ENCODE measurements at places on chromosomes 1 and 21.

DNA sequence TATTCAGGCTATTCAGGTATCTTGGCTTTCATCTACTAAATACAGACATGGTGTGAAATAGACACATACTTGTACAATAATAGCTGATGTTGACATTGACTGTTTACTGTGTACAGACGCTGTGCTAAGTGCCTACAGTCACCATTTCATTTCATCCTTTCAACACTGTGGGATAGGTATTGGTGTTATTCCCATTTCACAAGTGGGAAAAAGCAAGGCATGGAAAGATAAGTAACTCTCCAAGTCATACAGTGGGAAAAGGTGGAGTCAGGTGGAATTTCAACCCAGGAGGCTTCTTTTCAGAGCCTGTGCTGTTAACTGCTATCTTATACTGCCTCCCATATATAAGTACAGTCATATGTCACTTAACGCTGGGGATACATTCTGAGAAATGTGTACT, 49.6 kb upstream of the ATP1A1 start:
- no peak for DNase-seq

GRCh38 chr1:71649608-71650007, 568.8 kb upstream of the ZRANB2 start:
- DNase-seq: no peak

- DNase-seq: no peak
These were observed at the start of gene C1orf226 for GRCh38 chr1:162381383-162381782. TSS of gene C1orf226 (plus strand) at chr1:162381728. CDS start at chr1:162381902, 174 bp downstream.

GRCh38 chr1:203278885-203279406, 26.4 kb upstream of the BTG2 start:
- DNase-seq: no peak

- DNase-seq: no peak
These were observed 26.1 kb downstream of the SYF2 start for GRCh38 chr1:25206201-25206600.

GRCh38 chr1:204493145-204493983, 1.2 kb downstream of the PIK3C2B start:
- peak; percentile 30 for DNase-seq

GRCh38 chr1:3208819-3209200, 139.8 kb downstream of the PRDM16 start:
- DNase-seq: no peak

- no peak for DNase-seq
These were observed 12.9 kb upstream of the LEMD1 start for GRCh38 chr1:205434738-205435137.

DNA sequence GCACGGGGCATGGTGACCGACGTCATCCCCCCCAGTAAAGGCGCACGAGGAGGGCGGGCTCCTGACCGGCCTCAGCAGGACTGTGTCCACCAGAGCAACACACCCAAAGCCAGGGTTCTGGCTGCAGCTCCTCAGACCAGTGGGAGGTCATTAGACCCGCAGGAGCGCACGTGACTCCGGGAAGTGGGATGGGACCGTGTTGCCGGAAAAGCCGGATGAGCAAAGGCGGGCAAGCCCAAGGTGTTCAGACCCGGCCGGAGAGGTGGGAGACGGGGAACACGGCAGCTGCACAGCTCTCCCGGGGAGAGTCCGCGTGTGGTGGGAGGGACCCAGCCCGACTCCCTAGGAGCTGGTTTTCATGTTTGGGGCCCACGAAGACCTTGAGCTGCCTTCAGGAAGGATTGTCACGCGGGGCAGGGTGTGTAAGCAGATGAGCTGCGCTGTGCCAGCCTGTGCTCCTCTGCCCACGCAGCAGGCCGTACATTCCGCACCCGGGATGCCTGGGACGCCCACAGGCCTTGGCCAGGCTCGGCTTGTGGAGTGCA, 20.6 kb upstream of the TRAPPC10 start:
- no peak for DNase-seq

- DNase-seq: peak; percentile 12
These were observed 101.2 kb upstream of the COL6A1 start for GRCh38 chr21:45880097-45881068.

GRCh38 chr1:243646841-243647240, 203.2 kb downstream of the AKT3 start:
- no peak for DNase-seq

GRCh38 chr1:145960468-145961108, 2.8 kb upstream of the LIX1L start:
- DNase-seq: no peak

- no peak for DNase-seq
These were observed 62.7 kb upstream of the IPO9 start for GRCh38 chr1:201766131-201766866.

- no peak for DNase-seq
These were observed 8.3 kb upstream of the TNFRSF9 start for GRCh38 chr1:7948960-7949359.

GRCh38 chr1:93671099-93671621, 10.5 kb downstream of the BCAR3 start:
- DNase-seq: no peak

DNA sequence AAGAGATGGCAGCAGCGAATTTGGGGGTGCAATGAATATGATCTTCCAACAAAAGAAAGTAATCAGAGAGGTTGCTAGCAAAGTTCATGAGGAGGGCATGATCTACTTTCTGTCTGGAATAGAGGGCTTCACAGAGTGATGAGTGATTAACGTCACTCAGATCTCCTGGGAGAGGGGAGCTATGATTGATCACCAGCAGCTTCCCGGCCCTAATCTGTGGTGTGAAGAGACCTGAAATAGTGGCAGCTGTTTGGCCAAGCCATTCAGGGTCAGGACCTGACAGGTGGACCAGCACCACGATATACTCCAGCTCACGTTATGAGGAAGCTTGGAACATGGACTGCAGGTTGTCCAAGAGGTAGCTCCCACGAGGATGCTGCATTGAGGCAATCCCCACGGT, 19.9 kb upstream of the TMEM183A start:
- DNase-seq: no peak

DNA sequence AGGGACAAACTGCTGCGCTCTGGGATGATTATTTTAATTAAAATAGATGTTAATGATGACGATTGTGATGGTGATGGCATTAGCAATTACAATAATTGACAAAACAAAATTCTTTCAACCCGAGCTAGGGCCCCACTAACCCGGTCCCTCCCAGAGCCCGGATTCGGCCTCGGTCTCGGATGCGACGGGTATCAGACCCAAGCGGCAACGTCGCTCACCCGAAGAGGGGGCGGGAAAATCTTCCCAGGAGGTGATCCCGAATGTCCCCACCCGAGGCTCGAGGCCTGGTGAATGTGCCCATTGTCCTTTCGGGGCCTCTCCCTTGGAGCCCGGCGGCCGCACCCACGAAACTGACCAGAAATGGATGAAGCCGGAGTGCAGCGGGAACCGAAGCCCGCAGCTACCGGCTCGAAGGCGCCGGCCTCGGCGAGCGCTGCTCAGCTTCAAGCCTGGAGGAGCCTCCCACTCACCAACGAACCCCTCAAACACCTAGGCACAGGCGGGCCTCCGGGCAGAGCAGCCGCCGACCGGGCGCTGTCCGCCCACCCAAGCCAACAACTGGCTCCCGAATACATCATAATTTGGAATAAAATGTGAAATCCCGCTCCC, 1.2 kb downstream of the TAL1 start:
- DNase-seq: no peak

DNA sequence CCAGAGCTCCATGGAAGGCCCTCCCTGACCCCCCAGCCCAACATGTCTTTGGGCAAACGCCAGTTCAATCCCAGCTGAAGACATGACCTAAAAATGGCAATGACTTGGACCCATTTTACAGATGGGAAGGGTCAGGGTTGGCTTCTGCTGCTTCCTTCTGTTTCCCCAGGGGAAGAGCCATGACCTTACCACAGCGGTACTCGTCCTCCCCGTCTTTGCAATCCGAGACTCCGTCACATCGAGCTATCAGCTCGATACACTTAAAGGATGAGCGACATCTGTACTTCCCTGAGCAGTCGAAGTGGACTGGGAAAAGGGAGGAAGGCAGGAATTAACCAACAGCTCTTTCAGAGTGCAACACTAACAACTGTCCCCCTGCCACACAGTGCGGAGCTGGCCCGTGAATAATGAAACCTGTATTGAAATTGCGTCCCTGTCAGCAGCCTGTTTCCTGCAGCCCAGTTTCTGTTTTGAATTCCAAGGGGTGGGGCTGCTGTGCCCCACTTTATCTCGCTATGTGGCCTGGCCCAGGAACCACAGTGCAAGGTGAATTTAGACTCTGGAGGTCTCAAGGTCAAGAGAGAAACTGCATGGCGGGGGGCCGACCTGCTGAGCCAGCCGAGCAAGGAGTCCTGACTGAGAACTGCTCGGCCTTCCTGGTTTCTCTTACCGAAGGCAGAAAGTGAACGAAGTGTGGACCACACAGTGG, 7.0 kb downstream of the TMPRSS3 start:
- DNase-seq: no peak

GRCh38 chr1:187655104-187655503, 826.4 kb downstream of the PLA2G4A start:
- peak; percentile 58 for DNase-seq

- no peak for DNase-seq
These were observed 169.1 kb downstream of the NTNG1 start for GRCh38 chr1:107309962-107310361.

DNA sequence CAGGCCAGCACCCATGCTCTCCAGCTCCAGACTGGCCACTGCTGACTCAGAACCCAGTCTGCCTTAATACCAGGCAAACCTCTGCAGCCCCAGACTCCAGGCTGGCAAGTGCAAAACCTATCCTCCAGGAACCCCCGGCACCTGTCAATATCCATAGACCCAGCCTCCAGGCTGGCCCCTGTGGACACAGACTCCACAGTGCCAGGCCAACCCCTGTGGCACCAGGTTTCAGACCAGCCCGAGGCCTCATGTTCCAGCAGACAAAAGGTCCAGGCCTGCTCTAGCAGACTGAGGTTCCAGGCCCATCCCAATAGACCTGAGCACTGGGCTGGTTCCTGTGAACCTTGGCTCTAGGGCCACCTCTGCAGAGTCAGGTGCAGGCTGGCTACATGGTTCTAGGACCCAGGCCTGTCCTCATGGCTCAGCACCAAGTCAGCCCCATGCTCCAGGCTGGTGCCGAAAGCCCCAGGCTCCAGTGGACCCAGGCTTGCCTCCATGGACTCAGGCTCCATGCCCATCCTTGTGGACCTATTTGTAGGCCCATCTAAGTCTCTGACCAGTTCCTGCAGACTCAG, 118.2 kb downstream of the WDR3 start:
- DNase-seq: no peak

DNA sequence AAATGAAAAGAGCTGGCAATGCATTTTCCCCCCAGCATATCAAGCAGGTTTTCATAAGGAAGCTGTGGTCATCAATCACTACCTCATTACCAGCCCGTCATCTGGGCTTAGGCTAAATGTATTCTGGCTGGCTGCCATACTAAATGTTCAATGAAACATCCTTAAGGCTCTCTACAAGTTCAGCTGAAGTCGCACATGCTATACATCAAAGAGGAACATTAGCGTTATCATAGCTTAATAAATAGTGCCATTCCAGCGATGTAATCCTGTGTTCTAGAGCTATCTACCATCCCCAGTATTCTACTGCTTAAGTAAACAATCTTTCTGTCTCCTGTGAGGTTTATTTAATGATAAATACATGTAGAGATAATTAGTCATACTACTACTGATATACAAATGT, 288.8 kb downstream of the DPYD start:
- no peak for DNase-seq

DNA sequence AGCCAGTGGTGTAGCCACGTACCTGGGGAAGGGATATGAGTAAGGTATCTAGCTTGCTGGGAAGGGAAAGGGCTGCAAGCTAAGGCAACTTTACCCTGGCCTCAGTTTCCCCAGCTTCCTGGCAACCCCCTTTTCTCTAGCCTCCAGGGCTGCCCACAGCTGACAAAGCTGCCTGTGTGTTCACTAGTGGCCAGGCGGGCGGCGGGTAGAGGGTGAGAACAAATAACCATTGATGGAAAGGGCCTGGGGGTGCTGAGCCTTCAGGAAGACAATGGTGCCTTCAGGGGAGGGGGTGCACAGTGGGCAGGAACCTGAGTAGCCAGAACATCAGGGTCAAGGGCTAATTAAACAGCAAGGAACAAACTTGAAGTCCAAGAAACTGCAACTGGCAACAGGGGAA, 6.1 kb downstream of the CERS2 start:
- DNase-seq: no peak

DNA sequence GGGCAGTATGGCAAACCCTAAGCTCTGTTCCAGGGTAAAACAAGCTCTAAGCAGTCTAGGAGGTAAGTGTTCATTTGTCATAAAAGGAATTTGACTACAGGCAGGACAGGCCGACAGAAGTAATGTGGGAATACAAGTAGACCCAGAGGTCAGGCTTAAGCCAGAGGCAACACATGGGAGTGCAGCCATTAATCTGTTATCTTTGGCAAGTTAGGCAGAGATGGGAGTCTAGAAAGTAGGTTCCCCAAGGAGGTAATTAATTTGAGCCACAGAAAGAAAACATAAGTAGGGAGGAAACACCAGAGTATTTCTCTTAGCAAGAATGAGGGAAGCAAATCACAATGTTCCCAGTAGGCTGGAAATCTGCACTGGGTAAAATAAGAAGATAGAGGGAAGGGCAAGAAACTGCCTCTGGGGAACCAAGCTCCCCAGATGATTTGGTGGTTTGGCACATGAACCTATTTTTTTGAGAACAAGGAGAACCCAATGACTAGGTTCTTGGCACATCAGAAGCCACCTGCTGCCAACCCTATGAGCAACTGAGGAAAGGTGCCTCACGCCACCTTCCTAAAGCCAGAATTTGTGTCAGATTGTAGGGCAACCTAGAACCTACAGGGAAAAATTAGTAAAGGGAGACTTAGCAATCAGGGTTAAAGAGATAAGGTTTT, 636.4 kb upstream of the PLXNA2 start:
- no peak for DNase-seq

DNA sequence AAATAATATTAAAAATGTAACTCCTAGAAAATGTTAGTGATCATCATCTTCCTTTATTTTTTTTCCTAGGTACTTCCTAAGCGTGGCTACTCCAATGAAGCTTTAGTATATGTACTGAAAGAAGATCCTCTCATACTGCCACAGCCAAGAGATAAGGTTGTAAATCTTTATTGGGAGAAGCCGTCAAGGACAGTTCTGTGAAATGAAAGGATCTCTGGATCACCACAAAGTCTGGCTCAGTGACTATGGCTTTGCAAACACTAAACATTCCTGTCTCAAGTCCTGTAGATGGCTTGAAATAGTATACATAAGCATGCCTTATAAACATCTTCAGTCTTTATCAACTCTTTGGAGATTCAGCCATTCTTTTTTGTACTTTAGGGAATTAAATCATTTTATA, 61.2 kb upstream of the DPH5 start:
- no peak for DNase-seq

DNA sequence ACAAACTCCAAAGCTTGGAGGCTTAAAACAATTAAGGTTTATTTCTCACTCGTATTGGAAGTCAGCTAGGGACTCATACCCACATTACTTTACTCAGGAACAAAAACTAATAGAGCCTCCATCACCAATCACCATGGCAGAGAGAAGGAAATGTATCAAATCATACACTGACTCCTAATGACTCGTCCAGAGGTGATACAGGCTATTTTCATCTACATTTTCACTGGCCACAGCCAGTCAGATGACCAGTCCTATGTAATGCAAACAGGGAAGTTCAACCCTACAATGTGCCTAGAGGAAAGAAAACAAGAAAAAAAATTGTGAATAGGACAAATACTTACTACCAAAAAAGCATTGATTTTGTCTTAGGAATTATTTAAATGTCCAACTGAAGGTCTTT, 110.3 kb downstream of the SEC16B start:
- no peak for DNase-seq

GRCh38 chr1:20928146-20928545, 141.0 kb upstream of the HP1BP3 start:
- no peak for DNase-seq
